ENCODE measurements at places on chromosomes 2 and 18.

DNA sequence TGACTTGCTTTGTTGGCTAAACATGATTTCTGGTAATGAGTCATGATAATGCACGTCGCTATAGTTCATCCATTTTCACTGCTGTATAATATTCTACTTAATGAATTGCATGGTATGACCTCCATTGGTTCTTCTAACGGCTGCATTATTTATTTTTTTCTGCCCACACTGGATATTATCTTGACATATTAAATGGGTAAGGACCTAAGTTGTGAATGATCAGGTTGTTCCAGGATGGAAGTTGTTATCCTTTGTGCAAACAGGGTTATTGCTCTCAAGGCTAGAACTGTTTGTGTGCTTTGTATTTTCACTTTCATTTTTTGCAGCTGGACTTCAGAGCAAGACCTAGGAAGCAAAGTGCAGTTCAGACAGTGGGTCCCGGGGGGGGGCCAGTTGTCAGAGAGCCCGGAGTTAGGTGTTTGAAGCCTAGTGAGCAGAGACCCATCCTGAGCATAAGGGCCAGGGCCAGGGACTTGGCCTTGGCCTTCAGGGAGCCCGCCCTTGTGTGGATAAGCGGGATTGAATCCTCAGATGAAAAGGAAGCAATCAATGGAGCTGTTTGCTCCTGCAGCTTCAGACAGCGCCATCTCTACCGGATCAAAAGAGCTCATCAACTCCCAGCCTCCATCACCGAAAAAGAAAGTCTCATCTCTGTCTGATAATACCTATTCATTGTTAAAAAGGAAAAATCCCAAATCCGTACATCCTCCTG lies 48.2 kb downstream of the AGAP1 start:
- DNase-seq, result no peak

DNA sequence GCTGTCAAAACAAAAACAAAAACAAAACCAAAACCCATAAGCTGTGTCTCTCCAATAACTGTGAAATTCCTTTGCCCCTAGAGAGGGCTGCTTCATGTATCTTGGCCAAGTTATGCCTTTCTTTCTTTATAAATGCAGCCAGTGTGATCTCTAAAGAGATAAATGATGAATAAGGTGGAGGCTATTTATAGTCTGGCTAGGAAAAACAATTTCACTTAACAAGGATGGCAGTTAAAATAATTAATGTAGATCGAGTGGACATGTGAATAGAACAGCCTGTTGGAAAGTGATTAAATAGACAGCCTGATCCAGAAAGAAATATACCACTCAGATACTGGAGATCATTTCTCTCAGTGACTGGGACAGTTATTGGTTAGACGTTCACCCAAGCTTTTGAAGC lies 1666.9 kb upstream of the CELF4 start:
- no peak for DNase-seq

DNA sequence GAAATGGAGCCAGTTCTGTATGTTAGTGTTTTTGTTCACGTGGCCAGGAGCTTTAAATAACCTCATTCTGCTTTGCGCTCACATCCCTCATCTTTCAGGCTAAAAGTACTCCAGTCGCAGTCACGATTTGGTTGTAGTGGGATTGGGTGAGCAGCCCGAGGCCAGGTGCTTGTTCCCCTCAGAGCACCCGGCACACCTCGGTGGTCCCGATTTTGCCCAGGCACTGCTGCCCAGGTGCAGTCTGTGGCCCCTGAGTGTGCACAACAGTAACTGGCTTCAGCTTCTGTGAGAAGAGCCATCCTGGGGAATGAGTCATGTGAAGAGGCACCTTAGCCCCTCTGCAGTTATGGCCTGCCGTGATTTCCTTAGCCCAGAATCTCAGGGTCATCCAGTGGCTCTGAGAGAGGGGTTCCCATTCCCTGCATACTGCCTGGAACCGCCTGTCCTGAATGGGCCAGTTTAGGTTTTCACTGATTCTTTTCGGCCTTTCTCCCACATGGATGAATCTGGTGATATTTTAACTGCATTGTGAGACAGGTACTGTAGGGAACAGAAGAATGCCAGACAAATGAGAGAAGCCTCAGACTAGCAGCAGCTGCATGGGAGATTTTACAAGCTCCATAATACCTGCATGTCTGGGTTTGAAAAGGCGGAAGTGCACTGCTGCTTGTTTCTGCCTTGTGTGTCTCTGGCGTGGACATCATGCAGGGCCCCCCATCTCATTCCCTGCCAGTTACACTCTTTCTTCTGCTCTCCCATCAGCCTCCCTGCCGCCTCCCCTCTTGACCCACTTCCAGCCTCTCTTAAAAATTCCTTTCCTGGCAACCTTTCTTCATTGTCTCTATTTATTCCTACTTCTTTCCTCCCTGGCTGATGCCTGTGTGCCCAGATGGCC lies 33.5 kb downstream of the IMPA2 start:
- DNase-seq, result no peak

GRCh38 chr2:190976521-190976920 lies 37.5 kb downstream of the STAT1 start:
- DNase-seq, result no peak

GRCh38 chr2:67456428-67456827 lies 59.3 kb downstream of the ETAA1 start:
- no peak for DNase-seq

DNA sequence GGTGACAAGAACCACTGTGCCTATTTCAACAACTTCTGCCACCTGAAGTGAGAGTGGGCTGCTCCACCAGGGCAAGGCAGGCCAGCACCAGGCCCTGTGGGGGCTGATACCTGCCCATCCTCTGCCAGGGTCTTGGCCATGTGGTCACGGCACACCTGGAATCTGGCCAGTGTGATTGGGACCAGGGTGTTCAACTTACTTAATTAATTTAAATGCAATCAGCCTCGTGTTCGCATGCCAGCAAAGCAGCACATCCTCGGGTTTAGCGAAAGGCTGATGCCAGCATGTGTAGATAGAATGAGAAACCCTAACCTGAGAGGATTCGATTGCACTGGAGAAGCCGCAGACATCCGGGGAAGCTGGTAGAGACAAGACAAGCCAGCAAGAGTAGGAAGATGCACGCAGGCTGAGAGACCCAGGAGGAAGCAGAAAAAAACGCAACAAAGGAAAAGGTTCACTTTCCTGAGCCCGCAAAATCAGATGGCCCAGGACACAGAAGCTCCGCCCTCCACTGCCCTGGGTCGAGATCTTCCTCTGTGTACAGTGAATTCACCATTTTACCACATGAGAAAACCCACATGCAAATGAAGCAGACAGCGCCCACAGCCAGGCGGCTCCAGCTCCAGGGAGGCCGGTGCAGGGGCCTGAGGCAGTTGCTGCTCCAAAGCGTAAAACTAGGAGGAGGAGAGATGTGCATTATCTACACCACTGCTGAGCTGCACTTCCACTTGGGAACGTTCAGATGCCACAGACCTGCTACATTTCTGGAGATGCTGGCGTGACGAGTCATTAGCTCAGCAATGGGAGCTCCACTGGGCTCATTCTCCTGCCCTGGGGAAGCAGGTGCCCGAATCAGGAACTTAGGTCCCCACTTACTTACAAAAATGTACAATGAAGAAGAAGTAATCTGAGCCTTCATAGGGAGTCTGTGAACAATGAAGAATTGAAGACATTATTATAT lies 92.1 kb downstream of the TMEM18 start:
- peak; percentile 64 for DNase-seq

DNA sequence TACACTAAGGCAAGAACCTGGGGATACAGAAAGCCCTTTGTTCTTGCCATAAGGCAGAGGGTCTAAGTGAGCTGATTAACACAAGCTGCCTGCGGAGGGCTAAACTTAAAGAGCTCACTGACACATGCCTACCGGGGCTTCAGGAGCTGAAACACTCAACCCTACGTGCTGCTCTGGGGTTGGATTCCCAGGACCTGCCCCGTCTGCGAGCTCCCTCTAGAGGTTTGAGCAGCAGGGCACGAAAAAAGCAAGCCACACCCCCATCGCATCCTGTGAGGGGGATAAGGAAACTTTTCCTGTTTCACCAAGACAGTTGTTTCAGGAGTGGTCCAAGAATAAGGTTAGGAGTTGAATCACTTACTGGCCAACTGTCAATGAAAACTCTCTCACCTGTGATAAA lies 562.1 kb downstream of the TMX3 start:
- DNase-seq, result no peak

Data from stimulated activated CD4-positive, alpha-beta T cell treated with anti-CD3 and anti-CD28 coated beads, Interleukin-15, amount 100 ng/mL, for 24 hours (primary cell).